ENCODE measurements at places on chromosomes 6 and 20.

GRCh38 chr6:137799950-137800568 is 67.0 kb upstream of the TNFAIP3 start:
- DNase-seq = no peak

DNA sequence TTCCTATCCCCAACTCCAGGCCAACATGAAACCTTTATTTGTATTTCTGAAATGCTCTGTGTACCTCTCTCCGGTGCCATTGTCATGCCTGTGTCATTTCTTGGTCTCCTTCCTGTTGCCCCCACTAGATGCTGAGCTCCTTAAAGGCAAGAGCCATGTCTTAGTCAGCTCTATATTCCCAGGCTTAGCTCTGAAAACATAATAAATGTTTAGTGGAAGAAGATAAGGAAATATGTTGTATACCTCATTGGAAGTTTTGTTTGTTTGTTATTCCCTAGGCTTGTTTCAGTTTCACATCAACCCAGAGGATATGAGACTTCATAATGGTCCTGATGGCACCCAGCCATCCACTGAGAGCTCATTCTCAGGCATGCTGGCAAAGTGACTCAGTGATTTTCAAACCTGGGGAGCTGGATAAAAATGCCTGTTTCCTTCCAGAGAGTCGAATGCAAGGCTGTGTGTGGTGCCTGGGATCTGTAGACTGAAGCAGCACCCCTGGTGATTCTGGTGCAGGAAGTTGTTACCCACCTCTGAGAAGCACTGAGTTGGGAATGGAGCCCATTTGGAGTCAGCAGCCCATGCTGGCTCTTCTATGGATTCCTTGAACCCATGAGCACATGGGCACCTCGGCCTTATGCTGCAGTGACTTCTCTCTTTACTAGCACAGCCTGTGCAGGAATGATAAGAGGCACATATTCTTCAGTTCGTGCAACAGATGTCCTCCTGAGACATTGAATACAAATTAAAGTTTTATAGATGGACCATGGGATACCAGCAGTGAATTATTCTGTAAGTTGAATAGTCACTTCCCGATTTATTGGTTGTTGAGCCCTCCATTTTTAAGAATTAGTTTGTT is 205.2 kb downstream of the FARS2 start:
- no peak for DNase-seq

- no peak for DNase-seq
Observed at GRCh38 chr20:63694584-63695423, 1.6 kb upstream of the TNFRSF6B start.

DNA sequence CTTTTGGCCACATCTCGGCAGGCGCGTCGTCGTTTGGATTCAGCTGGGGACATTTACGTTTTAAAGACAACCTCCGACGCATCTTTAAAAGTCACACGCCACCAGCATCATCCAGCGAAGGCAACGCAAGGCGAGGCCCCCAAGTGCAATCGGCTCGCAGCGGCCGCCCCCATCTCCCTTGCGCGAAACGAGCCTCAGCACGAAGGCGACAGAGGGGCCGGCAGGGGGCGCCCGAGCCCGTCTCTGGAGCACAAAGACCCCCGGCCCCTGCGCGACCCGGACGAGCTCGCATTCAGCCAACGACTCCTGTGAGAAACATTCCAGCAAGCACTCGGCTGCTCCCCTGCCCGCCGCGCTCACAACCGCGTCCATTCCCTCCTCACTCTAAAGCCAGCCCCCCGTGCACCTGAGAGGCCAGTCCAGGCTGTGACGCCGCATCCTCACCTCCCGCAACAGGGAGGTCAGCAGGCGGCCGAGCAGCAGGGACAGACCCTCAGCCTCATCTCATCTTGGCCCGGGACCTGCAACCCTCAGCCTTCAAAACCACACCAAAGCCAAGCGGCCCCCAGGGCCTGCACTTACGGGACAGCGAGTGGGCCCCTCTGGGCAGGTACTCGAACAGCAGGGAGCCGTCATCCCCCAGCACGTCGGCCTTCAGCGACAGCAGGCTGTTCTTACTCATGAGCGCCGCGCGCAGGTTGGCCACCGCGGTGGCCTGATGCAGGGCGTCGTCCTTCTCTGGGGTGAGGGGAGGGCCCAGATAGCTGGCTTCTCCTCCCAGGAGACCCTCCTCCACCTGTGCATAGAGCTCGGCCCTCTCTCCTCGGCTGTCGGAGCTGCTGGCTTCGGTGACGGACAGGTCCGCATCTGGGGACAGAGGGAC is 35.8 kb downstream of the SLC2A4RG start:
- no peak for DNase-seq

GRCh38 chr6:170130771-170131241 is 160.1 kb downstream of the DLL1 start:
- DNase-seq = no peak

DNA sequence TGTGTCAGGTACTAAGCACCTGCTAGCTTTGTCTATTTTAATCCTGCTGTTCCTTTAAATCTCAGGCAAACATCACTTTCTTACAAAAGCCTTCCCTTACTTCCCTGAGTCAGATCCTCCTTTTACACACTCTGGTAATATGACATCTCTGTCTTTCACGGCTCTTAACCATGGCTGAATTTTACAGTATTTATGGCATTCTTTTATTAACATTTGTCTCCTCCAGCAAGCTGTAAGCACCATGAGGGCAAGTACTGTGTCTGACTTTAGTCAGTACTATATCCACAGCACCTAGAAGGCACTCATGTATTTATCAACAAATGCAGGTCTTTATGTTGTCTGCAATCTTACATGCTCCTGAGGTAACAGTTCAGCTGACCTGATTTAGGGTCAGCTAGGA is 33.7 kb upstream of the HBS1L start:
- DNase-seq = no peak

DNA sequence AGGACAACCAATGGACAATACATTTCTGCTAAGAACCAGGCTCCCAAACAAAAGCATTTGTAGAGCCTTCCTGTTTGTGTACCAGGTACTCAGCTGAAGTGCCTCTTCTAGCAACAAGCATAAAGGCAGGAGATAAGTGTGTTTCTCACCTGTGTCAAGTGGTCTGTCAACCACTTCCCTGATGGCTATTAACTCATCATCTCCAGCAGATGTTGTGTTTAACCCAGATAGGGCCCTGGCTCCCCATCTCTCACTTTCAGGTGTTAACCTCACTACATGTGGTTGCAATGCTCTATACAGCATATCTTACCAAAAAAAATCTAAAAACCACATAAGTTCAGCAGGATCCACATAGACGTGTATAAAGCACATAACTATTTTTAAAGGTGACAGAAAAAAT is 9.6 kb upstream of the IL17A start:
- no peak for DNase-seq

DNA sequence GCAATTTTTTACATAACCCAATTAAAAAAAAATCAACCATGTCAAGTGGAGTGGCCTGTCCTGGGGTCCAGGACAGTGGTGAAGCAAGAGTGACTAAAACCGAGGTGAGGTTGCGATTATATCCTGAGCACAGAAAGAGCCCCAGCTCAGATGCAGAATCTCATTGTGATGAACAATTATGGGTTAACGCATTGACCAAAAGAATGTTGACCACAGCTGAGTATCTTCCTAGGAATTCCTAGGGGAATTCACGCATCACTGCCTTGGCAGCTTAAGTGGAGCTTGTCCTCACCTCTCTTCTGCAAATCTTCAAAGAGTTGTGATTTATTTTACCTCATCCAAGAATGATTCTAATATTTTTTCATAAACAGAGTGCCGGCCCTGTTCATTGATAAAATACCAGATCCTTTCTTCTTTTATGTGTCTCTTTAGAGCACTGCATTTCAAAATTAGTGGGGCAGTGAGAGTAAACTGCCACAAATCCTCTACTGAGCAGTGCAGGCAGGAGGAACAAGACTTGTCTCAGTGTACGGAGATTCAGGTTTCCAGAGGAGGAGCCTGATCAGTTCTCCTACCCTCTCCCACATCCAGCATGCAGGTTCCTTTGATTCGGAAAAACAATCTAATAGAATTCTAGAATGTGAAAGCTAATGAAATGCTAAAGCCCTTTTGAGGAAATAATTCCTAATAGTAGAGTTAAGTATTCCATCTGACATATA is 60.1 kb upstream of the ZNF184 start:
- DNase-seq = no peak

GRCh38 chr20:45771182-45771759 is 20.4 kb downstream of the WFDC3 start:
- DNase-seq = no peak

GRCh38 chr20:12957968-12958367 is 50.8 kb upstream of the SPTLC3 start:
- no peak for DNase-seq

DNA sequence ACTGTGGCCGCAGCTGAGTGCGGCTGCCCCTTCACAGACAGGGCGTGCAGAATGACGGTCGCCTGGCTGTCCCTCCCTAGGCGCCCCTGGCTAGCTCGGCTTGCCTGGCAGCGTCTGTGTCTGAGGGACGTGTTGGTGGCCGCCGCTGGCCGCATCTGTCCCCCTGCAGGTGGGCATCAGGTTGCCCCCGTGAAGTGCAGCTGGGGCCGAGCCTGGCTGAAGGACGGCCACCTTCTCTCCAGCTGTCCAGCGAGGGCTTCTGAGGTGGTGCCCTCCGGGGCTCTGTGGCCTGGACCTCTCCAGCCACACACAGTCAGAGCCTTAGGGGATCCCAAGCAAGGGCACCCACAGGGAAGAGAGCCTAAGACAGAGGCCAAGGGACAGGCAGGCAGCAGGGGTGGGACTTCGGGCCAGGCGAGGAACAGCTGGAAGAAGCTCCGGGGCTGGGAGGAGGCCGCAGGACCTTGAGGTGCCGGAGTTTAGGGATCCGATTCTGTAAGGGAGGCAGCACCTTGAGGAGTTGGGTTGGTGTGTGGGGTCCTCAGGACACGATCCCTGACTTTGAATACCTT is 89.0 kb upstream of the EPB41L1 start:
- DNase-seq = no peak

- DNase-seq = no peak
Observed at GRCh38 chr6:132490024-132490423, 22.9 kb downstream of the STX7 start.

DNA sequence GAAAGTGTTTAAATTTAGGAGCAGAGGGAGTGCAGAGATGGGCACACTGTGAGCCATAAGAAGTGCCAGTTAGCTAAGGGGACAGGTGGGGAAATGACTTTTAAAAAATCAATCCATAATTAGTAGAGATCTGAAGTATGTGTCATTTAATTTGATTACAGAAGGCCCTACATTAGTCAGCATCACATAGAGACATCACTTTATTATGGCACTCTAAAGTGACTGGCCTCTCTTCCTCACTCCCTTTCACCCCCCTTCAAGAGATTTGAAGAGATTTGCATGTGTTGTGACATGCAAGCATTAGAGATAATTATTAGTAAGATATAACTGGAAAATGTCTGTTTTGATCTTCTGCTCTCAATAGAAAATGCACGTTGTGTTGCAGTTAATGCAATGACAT is 86.7 kb downstream of the SLX4IP start:
- DNase-seq = no peak

DNA sequence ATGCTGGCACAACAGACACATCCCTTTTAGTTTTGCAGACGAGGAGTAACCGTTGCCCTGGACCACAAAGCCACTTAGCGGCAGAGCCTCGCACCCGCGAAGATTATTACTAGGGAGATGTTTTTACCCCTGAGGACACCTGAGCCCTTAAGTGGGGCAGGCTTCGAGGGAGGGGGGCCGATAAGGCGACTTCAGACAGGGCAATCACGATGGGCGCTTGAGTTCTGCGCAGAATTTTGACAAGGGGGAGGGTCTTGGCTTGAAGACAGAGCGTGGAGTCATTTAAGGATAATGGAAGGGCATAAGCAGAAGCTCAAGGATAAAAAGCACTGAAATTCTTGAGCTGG is 650 bp upstream of the TTK start:
- no peak for DNase-seq

- DNase-seq = no peak
Observed at GRCh38 chr6:43186706-43187105, 4.7 kb downstream of the CUL9 start.

DNA sequence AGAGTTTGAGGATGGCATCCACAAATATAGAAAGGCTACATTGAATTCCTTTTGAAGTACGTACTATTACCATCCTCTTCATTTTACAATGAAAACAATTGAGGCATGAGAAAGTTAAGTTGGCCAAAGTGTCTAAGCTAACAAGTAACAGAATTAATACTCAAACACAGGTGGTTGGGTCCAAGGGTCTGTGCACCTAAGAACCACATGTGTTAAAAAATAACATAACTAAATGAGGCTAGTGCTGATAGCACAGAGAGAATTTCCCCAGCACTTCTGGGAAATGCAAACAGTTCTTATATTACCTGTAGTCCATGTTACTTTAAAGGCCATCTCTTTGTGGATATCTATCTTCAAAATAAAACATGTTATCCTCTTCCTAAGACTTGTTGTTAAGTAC is 10.5 kb upstream of the KHDRBS2 start:
- no peak for DNase-seq

DNA sequence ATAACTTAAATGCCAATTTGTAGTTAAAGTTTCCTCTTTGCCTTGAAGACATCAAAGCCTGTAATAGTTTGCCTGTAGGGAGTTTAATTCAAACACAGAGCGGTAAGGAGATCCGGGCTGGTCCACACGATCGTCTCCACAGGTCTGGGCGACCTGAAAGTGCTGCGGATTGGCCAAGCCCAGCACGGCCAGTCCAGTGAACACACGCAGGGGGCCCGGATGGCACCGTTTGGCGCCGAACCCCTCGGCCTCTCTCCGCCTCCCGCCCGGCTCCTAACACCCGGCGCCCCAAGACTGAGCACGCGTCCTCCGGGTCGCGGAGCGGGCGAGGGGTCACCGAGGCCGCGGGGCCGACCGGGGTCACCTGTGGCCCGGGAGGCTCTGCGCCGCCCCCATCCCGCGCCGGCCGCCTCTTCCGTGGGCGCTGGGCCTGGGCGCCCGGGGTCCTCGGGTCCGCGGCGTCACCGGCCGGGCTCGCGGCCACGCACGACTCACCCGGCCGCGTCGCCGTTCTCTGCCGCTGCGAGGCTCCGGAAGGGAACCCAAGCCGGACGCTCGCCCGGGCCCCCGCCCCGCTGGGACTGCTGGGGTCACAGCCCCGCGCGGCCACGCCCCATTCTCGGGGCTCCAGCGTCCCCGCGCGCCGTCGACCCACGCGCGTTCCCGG is 481 bp downstream of the SERPINB6 start:
- DNase-seq = no peak

DNA sequence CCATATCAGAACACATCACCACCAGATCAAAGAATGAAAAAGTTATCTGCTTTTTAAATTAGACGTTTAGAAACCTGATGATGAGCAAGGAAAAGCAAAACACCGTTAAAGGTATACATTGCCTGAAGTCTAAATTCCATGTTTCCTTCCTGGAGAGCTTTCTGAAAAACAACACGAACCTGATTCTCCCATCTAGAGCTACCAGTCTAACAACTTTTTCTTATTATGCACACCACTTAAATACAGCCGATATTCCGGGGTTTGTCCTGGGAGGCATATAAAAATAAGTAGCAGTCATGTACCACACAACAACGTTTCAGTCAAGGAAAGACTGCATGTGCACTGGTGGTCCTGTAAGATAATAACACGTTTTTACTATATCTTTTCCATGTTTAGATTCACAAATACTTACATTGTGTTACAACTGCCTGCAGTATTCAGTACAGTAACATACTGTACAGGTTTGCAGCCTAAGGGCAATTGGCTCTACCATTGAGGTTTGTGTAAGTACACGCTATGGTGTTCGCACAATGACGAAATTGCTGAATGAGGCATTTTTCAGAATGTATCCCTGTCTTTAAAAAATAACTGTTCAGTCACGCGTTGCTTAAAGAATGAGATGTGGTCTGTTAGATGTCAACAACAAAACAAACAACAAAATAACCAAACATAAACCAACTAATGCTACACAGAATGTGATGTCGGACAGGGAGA is 19.1 kb upstream of the LYRM2 start:
- no peak for DNase-seq

All from vagina (tissue), 2 donors.